ENCODE measurements at places on chromosomes 2 and 18. TPM values are rescaled to one million over a fixed set of nuclear protein-coding genes. Genes with fewer than 3 reads are reported as not detected.

Gene KCNE4
- total RNA-seq: not detected

GRCh38 chr2:45780541-45781463 lies 129.3 kb downstream of the PRKCE start:
- no peak for DNase-seq

- no peak for DNase-seq
Measured at GRCh38 chr18:36650906-36651305, 177.9 kb downstream of the TPGS2 start.

- no peak for DNase-seq
Measured at GRCh38 chr18:10094154-10094553, 180.3 kb downstream of the VAPA start.

GRCh38 chr2:197312186-197312585 lies 1.6 kb upstream of the ANKRD44 start:
- DNase-seq: no peak

Gene HOXD13
- not detected for total RNA-seq

GRCh38 chr2:169693360-169693759 lies 845 bp downstream of the CFAP210 start:
- peak; percentile 7 for DNase-seq

DNA sequence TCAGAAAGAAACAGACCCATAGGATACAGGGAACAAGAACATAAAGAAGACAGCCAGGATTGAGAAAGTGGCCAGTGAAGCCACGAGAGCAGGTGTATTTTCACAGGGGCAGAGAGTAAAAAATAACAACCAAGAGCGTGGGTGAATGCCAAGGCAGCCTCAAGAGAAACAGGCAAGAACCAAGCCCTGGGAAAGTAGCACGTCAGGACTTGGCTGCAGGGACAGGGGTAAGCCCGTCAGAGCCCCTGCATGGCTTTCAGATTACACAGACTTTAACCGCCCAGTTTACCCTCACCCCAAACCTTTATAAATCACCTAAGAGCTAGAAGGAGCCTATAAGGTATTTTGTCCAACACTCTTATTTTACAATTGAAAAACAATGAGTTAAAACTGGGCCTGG lies 43.7 kb downstream of the ARL4C start:
- DNase-seq: no peak

DNA sequence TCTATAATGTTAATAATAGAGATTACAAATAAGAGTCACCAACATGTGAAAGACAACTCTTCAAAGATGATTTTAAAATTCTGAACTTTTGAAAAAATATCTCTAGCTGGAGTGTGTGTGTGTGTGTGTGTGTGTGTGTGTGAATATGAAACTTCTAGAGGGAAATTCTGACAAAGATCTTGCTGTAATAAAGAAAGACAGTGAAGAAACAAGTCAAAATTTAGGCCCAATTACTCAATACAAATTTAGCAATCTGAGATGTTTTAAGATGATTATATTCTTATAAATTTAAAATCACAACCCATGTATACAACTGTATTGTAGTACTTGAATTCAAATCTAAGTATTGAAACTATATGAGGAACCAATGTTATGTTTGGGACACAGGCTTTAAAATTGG lies 57.2 kb upstream of the UGP2 start:
- no peak for DNase-seq

Gene SLC14A1
- not detected for total RNA-seq

DNA sequence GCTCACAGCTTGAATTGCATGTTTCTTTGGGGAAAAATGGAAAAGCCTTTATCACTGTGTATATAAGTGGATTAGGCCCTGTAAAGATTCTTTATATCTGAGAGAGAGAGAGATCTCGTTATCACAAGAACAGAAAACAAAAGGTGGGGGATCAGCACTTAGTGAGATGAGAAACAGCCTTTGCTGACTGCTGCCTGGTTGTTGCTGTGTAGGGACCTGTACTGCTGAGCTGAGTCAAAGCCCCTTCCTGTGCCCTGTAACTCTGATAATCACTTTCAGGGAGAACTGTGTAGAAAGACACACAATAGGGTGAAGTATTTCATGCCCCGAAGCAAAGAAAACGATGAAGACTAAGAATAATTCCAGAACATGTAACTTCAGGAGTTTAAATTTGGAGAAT lies 30.6 kb upstream of the FAM237A start:
- DNase-seq: no peak

DNA sequence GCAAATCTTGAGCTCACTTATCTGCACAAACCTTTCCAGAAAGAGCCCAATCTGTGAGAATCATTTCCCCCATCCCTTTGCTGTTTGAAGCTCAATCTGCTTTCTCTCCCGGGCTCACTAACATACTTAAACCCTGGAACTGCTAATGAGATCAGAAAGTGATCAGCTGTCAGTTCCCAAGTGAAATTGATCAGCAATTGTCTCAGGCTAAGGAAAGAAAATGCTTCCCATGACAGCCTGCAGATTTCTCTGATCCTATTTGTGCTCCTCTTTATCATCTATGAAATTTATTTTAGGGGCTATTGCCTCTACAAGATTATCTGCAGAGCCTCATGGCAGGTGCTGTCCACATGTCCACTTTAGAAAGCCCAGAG lies 239.0 kb upstream of the CXCR4 start:
- no peak for DNase-seq

Measured in HCT116 (cell line).